Neural crest cell (in vitro differentiated cells): ENCODE measurements at places on chromosomes 7 and 10. TPM values are rescaled to one million over a fixed set of nuclear protein-coding genes. Genes with fewer than 3 reads are reported as not detected.

- peak overlapping the region; percentile 1 for H3K4me3 ChIP-seq
- peaks cover 46% of the 10 kb centered on the region for H3K4me1 ChIP-seq
- H3K27ac ChIP-seq: peak overlapping the region; percentile 10
- peak; percentile 10 for DNase-seq
- H3K27me3 ChIP-seq: no peaks in the 10 kb centered on the region
Measured at GRCh38 chr7:47045207-47046051, 536.5 kb downstream of the TNS3 start.

- H3K36me3 ChIP-seq: no peaks in the 10 kb centered on the region
- H3K27me3 ChIP-seq: peaks cover 2% of the 10 kb centered on the region
- H3K4me3 ChIP-seq: no peak overlapping the region
- no peak for DNase-seq
- no peaks in the 10 kb centered on the region for H3K4me1 ChIP-seq
Measured at GRCh38 chr10:43128958-43129706, 9.1 kb upstream of the CSGALNACT2 start.

DNA sequence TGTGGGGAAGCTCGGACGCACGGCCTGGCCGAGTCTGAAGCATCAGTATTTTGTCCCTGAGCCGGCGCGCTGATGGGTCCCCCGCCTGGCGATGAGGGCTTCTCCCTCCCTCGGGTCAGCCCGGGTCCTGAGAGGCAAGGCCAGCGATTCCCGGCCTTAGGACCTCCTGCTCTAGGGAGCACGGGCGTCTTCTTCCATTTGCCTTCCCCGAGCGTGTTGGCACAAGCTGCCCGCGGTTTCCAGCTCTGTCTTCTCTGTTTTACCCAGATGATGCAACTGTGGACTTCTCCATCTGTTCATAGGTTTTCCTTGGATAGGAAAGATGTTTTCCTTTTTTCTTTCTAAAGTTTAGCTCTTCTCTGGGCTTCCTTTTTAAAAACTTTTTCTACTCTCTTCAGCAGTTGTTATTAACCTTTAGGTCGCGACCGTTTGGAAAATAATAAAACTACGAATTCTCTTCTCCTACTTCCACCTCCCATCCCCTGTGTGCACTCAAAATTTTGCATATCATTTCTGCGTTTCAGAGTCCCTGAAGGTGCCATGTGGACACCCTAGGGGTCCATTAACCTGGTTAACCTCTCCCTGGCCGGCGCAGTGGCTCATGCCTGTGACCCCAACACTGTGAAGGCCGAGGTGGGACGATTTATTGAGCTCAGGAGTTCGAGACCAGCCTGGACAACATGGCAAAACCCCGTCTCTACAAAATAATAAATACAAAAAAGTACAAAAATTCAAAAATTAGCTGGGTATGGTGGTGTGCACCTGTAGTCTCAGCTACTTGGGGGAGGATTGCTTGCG lies 1.4 kb upstream of the SLC25A28 start:
- no peak for DNase-seq
- peak overlapping the region; percentile 97 for H3K27ac ChIP-seq
- peak overlapping the region; percentile 90 for H3K4me3 ChIP-seq
- H3K4me1 ChIP-seq: peaks cover 34% of the 10 kb centered on the region
- H3K27me3 ChIP-seq: no peaks in the 10 kb centered on the region
- H3K36me3 ChIP-seq: no peaks in the 10 kb centered on the region

DNA sequence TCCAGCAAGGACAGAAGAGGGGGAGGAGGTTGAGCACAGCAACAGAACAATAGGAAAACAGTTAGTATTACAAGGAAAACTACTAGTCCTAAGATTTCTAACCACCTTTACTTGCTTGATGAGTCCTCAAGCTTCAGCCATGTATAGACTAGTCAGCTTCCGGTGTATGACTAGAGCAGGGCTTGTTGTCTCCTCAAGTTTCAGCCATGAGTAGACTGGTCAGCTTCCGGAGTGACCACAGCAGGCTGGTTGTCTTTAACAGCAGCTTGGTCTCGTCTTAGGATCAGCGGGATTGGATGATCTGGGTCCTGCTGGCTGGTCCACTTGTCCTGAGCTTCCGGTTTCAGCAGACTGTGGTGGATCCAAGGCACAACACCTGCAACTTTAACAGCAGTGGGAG lies 10.6 kb upstream of the ZNF239 start:
- no peaks in the 10 kb centered on the region for H3K36me3 ChIP-seq
- H3K27me3 ChIP-seq: peaks cover 13% of the 10 kb centered on the region
- no peak for DNase-seq
- no peak overlapping the region for H3K4me3 ChIP-seq

DNA sequence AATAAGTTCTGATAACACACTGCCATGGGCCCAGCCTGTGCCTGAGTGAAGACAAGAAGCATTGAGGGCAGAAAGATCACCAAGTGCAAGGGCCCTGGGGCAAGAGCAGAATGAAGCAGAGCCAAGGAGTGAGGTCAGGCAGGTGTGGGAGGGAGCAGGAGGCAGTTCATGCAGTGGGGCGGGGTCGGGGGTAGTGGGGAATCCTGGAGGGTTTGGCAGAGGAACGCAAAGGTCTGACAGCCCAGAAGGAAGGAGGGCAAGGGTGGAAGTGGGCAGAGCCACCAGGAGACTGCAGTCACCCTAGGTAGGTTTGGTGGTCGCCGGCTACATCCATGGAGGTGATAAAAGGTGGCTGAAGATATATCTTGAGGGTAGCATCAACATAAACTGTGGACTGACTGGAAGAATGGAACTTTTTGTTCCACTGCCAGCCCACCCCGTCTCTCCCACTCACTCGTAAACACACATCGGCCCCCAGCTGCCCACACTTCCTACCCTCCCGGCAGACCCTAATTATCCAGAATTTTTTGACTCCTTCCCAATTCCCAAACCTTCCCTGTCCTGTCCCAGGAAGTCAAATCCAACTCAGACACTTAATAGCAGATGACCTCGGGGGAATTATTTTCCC lies 172.4 kb downstream of the ARHGAP12 start:
- peaks cover 64% of the 10 kb centered on the region for H3K4me1 ChIP-seq
- no peaks in the 10 kb centered on the region for H3K36me3 ChIP-seq
- DNase-seq: no peak
- peak overlapping the region; percentile 61 for H3K27ac ChIP-seq

DNA sequence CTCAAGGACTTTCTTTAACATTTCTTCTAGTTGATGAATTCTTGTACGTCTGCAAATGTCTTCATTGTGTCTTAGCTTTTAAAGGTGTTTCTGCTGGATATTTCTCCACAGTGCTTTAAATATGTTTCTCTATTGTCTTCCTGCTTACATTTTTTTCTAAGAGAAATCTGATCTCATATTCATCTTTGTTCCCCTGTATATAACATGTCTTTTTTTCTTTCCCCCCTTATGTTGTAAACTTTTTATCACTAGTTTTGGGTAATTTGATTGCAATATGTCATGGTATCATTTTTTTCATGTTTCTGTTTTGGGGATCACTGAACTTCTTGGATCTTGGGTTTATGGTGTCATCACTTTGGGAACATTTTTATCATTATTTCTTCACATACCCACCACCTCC lies 7.5 kb downstream of the RBAK start:
- peaks cover 4% of the 10 kb centered on the region for H3K4me1 ChIP-seq
- H3K27ac ChIP-seq: no peak overlapping the region
- H3K27me3 ChIP-seq: no peaks in the 10 kb centered on the region
- peaks cover 85% of the 10 kb centered on the region for H3K36me3 ChIP-seq

DNA sequence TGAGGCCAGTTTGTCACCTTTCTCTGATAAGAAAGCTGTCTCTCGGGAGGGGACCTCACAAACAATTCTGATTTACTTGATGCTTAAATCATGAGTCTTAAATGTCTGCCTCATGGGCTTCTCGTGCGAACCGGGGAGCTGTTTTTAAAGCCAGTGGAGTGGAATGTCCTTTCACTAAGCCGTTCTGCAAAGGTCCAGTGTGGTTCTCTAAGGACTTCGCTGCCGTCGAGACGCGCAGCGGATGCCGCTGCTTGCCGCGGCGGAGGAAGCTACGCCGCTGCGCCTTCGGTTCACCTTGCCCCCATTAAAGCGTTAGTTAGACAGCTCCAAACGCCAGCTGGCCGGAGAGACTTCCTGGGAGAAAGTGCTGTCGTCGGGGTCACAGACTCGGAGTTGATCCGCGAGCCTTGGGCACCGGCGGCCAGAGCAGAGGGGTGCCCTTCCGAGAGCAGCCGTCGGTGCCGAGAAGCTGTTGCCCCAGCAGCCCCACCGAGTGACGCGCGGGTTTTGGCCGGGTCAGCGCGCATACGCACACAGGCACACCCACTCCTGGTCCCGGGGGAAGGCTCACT lies 1.3 kb upstream of the HMX3 start:
- peaks cover 96% of the 10 kb centered on the region for H3K27me3 ChIP-seq
- no peak overlapping the region for H3K27ac ChIP-seq
- H3K4me1 ChIP-seq: peaks cover 29% of the 10 kb centered on the region
- H3K4me3 ChIP-seq: peak overlapping the region; percentile 49

GRCh38 chr10:2079603-2080078 lies 342.3 kb upstream of the ADARB2 start:
- no peak overlapping the region for H3K4me3 ChIP-seq
- no peak for DNase-seq
- no peak overlapping the region for H3K27ac ChIP-seq
- peaks cover 7% of the 10 kb centered on the region for H3K4me1 ChIP-seq

- H3K27ac ChIP-seq: no peak overlapping the region
- DNase-seq: no peak
- peaks cover 13% of the 10 kb centered on the region for H3K4me1 ChIP-seq
- peaks cover 9% of the 10 kb centered on the region for H3K36me3 ChIP-seq
- no peaks in the 10 kb centered on the region for H3K27me3 ChIP-seq
Measured at GRCh38 chr10:72464438-72464837, 109.7 kb upstream of the DNAJB12 start.

GRCh38 chr7:84533182-84533581 lies 338.6 kb upstream of the SEMA3A start:
- no peaks in the 10 kb centered on the region for H3K4me1 ChIP-seq
- no peak overlapping the region for H3K4me3 ChIP-seq
- H3K27ac ChIP-seq: no peak overlapping the region
- H3K36me3 ChIP-seq: no peaks in the 10 kb centered on the region
- no peak for DNase-seq

DNA sequence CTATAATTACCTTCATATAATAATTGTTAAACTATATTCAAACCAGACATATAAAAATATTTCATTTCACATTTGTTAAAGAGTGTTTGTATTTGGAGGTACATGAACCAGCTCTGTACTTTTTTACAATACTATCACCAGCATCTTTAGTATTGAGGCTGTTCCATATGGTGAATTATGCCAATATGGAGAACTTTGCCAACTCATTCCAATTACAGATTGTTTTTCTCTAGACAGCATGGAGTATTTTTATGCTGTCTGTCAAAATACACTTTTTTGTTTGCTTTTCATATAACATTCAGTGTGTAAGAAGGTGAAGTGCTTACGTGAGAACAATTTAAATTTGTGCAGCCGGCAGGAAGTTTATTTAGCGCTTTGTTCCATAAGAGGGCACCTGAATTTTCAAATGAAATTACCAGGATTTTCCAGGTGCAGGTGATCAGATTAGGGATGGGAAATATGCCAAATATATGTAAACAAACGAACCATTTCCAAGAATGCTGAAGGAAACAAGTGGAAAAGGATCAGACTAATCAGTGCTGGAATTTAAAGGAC lies 54.9 kb downstream of the SEMA3E start:
- no peak for DNase-seq
- no peaks in the 10 kb centered on the region for H3K27me3 ChIP-seq
- no peak overlapping the region for H3K27ac ChIP-seq
- H3K4me1 ChIP-seq: no peaks in the 10 kb centered on the region
- H3K36me3 ChIP-seq: no peaks in the 10 kb centered on the region

- no peaks in the 10 kb centered on the region for H3K4me1 ChIP-seq
- no peaks in the 10 kb centered on the region for H3K27me3 ChIP-seq
- H3K36me3 ChIP-seq: no peaks in the 10 kb centered on the region
- H3K27ac ChIP-seq: no peak overlapping the region
Measured at GRCh38 chr7:118214051-118214832, 10.3 kb upstream of the ANKRD7 start.

GRCh38 chr10:50432211-50433009 lies 181.1 kb upstream of the ASAH2 start:
- peaks cover 4% of the 10 kb centered on the region for H3K4me1 ChIP-seq
- H3K36me3 ChIP-seq: peaks cover 2% of the 10 kb centered on the region
- no peaks in the 10 kb centered on the region for H3K27me3 ChIP-seq

DNA sequence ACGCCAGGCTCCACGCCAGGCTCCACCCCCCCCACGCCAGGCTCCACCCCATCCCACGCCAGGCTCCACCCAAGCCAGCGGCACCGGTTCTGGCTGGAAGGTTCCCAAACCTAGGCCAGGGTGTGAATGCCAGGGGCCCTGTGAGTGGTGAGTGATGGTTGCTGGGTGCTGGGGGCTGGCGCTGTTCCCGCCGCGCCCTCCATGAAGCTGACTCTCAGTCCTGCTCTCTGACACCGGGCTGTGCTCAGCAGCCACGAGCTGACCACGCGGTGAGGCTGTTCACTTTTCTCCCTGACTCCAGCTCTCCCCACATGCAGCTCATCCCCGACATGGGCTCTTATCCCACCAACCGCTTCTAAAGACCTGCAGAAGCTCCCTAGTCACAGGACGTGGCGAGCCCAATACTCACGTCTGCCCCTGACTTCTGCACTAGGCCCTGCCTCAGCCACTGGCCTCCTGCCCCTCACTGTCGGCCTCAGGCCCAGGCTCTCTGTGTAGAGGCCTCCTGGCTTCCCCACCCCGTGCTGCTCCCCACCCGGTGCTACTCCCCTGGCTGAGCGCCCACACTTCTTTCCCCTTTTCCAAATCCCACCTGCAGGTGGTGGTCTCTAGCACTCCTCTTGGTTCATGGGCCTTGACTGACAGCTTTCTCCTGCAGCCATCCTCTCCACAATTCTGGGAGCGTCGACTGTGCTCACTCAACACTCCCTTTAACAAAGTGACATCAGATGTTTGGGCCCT lies 603.0 kb downstream of the PTPRN2 start:
- peaks cover 4% of the 10 kb centered on the region for H3K27me3 ChIP-seq
- H3K4me1 ChIP-seq: peaks cover 14% of the 10 kb centered on the region
- no peak for DNase-seq
- no peak overlapping the region for H3K4me3 ChIP-seq
- H3K27ac ChIP-seq: no peak overlapping the region
- no peaks in the 10 kb centered on the region for H3K36me3 ChIP-seq

DNA sequence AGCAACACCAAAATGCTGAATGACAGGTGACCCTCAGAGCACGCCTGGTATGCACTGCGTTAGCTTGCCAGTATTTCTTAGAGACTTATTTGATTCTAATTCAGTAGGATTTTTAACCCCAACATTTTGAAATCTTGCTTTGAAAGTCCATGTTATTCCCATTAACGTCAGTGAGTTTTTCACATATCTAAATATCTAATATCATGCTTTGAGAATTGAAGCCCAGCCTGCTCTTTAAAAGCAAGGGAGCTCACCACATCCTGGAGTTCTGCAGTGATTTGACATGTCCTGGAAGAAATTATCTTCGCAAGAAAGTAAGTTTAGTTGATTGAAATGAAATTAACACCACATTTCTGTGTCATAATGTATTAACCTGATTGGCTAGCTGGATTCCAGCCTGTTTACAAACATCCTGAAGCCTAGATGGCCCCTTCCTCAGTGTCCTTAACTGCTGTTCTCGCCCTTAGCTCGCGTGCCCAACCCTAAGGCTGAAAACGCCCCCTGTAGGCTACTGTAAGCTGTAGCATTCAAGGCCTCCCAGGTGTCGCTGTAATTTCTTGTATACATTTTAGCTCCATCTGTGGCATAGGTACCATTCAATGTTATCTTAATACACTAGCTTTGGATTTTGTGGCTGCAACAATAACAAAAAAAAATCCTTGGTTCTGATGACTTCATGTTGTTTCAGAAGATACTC lies 191.5 kb downstream of the MGMT start:
- no peaks in the 10 kb centered on the region for H3K27me3 ChIP-seq
- H3K4me1 ChIP-seq: peaks cover 22% of the 10 kb centered on the region
- peaks cover 3% of the 10 kb centered on the region for H3K36me3 ChIP-seq
- no peak for DNase-seq
- no peak overlapping the region for H3K27ac ChIP-seq

- no peak overlapping the region for H3K27ac ChIP-seq
- H3K36me3 ChIP-seq: no peaks in the 10 kb centered on the region
Measured at GRCh38 chr7:42492920-42493319, 255.9 kb upstream of the GLI3 start.

POLR1F gene
- 16.3 and 17.9 TPM in 2 replicates for total RNA-seq
